Left hindlimb (tissue), 1 donor: ENCODE measurements at places on chromosomes 13 and 19.
A peak's percentile ranks its signal among the peaks of the same experiment; 100 is the strongest.

DNA sequence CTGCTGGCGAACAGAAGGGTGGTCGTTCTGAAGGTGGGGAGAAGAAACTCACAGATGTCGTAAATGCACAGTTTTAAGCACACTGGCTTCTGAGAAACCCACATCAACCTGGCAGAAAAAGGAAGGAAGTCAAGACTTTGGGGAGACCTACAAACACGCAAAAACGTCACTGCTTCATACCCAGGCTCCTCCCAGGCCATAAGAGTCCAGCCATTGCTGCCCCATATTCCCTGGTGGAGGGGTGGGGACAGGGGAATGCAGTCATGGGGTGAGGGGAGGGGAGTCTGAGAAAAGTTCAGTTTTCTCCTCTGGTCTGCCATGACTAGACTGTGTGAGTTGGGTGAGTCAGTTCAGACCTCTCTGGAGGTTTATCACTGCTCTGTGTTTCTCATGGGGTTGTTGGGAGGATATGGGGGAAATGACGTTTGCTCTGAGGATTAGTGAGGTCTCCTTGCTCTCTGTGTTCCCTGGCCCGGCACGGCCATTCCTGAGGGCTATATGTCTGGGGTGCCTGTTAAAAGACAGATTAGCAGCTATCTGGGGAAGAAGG is 139.0 kb downstream of the FLT1 start:
- no peak for DNase-seq

DNA sequence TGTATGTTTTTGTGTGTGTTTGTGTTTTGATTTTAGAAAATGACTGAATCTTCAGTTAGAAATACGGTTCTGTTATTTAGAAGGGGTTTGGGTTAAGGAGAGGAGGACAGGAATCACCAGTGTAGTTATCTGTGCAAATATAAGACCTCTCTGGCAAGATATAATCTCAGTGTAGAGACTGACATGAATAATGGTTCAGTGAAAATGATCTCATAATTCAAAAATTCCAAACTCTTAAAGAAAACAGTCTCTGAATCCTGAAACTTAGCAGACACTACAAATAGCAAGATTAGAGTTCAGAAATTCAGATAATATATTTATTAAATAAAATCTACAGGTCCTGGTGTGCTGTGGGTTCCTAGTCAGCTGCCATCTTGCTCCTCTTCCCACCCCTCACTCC is 73.5 kb downstream of the PDS5B start:
- DNase-seq: no peak

DNA sequence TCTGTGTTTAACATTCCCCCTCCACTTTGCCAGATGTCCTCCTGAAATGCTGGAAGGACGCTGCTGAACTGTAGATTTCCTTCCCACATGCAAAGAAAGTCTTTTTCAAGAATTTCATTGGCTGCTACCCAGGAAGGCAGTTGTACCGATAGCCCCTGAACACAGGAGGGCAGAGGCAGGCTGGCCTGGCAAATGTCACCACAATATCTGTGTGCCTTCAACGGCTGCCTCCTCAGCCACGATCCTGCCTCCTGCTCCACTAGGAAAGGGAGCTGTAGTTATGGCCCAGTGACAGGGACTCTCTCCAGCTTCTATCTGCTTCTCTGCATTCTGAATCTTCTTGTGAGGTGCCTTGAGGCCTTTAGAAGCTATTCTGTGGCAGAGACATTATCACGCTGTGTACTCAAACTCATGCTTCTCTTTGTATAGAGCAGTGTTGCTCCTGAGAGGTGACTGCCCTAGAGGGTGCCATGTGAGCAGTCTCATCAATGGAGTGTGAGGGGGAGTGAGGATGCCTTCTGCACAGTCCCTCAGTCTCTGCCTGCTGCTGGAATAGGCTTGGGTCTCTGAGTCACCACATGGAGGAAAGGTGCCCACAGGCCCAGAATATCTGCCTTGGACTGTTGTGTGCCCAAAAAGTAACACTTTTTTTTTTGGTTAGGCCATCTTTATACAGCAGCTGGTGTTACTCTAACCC is 279.8 kb downstream of the DNAJC15 start:
- peak; percentile 78 for DNase-seq

DNA sequence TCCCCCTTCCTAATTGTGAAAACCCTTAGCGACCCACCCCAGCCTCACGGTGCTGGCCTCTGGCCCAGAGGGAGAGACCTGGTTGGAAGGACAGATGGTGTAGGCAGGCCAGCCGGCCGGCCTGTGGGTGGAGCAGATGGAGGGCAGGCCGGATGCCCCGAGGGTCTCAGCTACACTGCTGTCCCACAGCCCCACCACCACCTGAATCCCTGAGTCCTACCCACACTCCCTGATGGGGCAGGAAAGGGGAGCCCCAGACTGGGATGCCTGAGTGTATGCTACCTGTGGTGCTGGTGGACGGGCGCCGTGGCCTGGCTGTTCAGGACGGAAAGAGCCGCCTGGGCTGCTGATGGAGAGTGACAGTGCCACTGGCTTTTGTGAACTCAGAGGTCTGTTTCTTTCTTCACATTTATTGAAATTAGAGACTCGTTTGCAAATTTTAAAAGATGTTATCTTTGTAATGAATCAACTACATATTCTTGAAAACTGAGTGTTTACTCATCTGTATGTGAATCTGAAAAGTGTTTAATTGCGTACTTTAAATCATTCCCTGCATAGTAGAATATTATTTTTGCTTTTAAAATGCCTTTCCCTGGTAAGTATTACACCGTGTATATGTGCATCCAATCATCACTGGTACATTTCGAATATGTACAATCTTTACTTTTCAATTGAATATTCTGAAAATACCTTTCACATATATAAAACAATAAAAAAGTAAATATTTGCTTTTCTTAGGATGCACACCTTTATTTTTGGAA is 35.7 kb downstream of the TFDP1 start:
- DNase-seq: no peak

DNA sequence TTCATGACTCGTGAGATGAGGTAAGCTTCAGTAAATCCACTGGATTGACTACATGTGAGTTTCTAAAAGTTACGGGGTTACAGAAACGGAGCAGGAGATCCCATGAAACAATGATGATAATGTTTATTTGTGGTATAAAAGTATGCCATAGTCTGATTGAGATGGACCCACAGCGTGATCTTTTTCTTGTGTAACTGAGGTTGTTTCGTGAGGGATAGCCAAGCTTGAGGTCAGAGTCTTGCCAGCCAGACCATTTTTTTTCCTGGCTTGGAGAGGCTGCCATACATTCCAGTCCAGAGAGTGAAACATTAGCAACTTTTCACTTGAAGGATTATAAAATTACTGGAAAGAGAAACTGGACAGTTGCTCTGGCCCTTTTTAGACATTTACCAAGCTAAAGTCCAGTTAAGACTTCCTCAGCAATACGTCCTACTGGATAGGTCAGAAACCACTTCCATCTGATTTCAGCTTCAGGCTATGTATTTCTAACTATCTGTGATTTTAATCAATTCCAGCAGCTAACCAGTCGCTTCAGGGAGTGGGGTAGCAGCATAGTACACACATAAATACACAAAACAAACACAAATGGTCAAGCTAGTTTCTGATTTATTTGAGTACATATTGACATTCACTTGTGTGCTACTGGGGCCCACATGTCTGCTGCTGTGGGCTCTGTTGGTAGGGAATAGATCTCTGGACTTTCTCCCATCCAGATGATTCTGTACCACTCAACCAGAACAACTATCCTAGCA is 194.6 kb downstream of the POSTN start:
- DNase-seq: no peak

DNA sequence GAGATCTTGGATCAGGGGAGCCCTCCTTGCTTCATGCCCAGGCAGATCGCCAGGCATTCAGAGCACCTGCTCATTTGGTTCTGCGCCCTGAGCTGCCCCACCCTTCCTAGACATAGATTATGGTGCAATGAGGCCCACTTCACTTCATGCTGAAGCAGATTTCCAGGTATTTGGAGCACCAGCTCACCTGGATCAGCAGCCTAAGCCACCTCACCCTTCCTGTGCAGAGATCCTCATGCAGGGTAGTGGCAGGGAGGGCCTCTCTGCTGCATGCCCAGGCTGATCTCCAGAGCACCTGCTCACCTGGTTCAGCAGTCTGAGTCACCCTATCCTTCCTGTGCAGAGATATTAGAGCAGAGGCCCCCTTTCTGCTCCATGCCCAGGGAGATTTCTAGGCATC is 1966.1 kb downstream of the PCDH9 start:
- DNase-seq: no peak

GRCh38 chr19:3595521-3596061 is 10.3 kb downstream of the GIPC3 start:
- no peak for DNase-seq

DNA sequence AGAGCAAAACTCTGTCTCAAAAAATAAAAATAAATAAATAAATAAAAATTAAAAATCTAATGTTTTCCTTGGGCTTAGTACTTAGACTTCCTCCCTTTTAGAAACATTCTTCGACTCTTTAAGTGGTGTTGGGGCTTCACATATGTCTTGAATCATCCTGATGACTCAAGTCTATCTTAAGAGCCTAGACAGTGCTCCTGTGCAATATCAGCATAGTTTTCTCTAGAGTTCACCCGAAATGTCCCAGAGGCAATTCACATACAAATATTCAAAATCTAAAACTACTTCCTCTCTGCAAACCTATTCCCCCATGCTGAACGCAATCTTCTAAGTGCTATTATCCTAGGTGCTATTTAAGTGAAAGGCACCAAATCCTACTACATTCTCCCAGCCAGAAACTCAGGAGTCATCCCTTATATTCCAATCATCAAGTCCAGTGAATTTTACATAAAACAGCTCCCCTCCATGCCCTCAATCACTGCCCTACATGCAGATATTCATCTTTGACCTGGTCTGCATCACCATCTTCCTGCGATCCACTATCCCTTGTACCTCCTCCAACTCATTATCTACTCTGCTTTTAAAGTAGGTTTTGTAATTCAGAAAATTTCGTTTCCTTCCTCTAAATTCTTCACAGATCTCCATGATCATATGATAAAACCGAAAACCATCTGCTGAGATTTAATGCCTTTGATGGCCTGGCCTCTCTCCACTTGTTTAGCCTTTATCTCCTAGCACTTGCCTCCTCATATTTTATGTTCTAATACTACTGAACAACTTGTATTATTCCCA is 102.7 kb downstream of the ELF1 start:
- DNase-seq: no peak
